ENCODE measurements at places on chromosomes 2 and 18. TPM values are rescaled to one million over a fixed set of nuclear protein-coding genes. Genes with fewer than 3 reads are reported as not detected.

- no peak for DNase-seq
These were observed 56.1 kb upstream of the ASAP2 start for GRCh38 chr2:9150568-9150900.

DNA sequence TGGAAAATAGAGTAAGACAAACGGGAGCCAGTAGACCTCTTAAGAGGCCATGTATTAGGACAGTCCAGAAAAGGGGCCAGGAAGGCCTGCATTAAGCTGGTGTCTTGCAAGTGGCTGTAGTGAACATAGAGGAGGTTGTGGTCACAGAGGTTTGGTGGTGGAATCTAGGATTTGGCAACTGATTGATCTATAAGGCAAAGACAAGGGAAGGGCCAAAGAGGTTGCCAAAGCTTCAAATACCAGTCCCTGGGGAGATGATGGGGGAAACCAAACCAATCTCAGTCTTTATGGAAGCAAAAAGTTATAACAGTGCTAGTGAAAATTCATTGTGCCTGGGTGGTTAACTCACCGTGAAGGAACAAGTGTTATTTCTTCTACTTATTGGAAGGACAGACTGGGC lies 28.7 kb upstream of the RTN4 start:
- no peak for DNase-seq

DNA sequence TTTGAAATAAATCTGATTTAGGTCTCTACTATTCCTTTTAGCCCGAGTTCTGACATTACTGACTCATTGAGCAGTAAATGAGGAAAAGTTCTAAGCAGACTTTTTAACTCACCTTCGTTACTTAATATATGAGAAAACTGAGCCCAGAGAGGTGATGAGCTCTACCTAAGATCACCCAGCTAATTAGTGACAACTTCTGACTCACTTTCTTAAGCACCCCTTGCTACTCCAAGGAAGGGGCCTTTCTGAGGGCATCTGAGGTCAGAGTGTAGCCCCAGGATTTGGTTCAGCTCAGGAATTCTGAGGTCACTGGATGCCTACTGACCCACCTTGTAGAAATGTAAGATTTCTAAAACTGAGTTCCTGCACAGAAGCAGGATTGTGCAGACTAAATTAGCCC lies 102.2 kb upstream of the FZD5 start:
- DNase-seq, result no peak

GRCh38 chr2:51695531-51695930 lies 663.6 kb upstream of the NRXN1 start:
- DNase-seq, result no peak

- DNase-seq, result no peak
These were observed 114.1 kb downstream of the ZBTB7C start for GRCh38 chr18:48294899-48295585.

- no peak for DNase-seq
These were observed 130.2 kb upstream of the NXPH2 start for GRCh38 chr2:138910427-138910826.

DNA sequence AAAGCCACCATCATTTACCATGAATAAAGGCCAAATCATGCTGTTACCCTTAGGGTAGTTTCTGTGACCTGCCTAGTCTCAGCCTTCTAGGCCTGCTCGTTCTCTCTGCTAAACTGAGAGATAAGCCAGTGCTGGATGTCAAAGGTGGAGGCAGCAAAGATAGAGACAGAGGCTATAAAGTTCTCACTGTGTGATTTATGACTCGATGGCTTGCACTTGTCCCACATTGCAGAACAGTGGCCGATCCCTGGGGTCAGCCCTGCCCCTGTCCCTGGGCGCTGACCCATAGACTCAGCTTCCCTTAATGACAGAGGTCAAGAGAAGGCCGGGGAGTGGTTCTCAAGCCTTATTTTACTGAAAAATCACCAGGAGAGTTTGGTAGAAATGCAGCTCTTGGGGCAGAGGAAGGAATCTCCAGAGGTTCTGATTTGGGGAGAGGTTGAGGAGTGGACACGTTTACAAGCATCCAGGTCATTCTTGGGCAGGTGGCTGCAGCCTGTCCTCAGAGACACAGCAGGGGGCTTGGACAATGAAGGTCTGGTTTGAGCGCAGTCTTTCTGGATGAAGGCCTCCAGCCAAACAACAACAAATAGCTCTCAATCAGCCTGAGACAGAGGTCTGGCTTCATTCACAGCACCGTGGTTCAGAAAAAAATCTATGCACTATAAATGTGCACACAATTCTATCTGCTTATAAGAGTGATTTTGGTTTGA lies 143.5 kb downstream of the ACKR3 start:
- DNase-seq, result no peak

GRCh38 chr2:52368141-52368540 lies 1336.2 kb upstream of the NRXN1 start:
- DNase-seq, result no peak

DNA sequence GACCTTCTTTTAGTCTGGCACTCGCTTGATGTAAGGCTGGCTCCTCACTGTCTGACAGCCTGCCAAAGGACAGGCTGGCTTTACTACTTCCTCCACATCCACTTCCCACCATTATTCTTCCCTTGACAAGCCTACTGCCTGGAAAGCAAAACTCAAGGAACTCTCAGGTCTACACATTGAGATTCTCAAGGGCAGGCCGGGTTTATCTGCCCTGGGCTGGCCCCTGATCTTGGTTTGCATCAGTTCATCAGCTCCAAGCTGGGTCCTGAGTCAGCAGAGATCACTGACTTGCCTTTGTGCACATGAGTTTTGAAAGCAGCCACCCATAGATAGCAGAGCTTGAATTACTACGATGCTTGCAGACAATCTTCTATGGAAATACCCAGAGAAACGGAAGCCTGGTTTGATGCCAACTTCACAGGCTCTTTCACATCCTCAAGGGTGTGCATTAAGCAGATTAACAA lies 53.9 kb downstream of the KCTD18 start:
- DNase-seq, result no peak

DNA sequence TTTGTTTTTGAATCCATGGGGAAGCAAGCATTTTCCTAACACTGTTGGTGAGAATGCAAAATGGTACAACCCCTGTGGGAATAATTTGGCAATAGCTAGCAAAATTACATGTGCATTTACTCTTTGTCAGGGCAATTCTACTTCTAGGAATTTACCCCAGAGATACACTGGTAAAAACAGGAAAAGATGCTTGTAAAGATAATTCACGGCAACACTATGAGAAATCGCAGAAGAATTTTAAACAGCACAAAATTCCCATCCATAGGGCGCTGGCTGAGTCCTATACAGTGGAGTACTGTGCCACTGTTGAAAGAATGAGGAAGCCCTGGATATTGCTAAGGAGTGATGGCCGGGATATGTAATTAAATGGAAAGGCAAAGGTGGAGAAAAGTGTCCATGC lies 75.8 kb downstream of the DGKD start:
- DNase-seq, result no peak

DNA sequence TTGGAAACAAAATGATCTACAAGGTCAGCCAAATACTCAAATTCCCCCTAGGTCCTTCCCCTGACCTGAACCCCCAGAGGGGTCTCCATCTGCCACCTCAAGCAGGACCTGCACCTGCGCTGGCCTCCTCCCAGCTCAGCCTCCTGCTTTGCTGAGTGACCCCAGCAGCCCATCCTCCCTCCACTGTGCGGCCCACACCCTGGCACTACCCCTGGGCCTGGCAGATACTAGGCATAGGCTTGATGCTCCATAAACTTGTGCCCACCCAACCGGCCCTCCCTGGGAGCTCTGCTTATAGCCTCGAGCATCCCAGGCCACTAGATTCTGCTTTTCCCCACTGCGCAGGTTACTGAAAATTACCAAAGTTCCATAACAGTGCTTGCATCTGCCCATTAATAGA lies 156.2 kb downstream of the HDAC4 start:
- no peak for DNase-seq

GRCh38 chr2:30359644-30360167 lies 87.3 kb upstream of the LCLAT1 start:
- DNase-seq, result no peak

DNA sequence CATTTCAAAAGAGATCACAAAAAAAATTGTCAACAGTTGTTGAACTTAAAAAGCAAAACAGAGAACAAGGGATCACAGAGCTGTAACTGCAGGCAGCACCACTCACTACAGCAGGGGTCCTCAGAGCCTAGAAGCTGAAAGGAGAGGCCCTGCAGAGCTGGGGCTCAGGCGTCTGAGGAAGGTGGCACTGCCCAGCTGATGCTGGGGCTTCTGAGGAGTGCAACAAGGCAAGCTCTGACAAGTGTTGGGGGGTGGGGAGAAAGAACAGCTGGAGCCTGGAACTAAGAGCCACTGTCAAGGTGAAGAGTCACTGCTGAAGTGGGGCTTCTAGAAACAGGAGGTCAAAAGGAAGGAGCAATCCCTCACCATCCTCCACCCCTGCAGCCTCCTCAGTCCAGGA lies 46.2 kb downstream of the FTCDNL1 start:
- DNase-seq, result no peak

GRCh38 chr2:84273406-84273805 lies 185.7 kb downstream of the SUCLG1 start:
- no peak for DNase-seq

PID1 gene
- not detected for total RNA-seq

VSNL1 gene
- not detected for total RNA-seq

CMPK2 gene
- 2.8 TPM for total RNA-seq

ACAA2 gene
- 82.9 TPM for total RNA-seq

EMILIN1 gene
- total RNA-seq, result 0.94 TPM

LBH gene
- total RNA-seq, result 61.1 TPM

All from activated T-helper 2 cell treated with anti-CD3 and anti-CD28 coated beads, Interferon-gamma antibody, Interleukin-2, Interleukin-4, amounts not matched to agents 10 μg/mL and 5 μg/mL and 100 μg/mL, durations not matched to agents 14 hours and 24 hours and 36 hours (primary cell).